ENCODE measurements at places on chromosomes 5 and 9. TPM values are rescaled to one million over a fixed set of nuclear protein-coding genes. Genes with fewer than 3 reads are reported as not detected.

CDKN2A gene
- total RNA-seq, result 0.93 TPM

ADRB2 gene
- total RNA-seq, result 32.1 TPM

FOXD4L3 gene
- total RNA-seq, result 0.19 TPM

KCNV2 gene
- total RNA-seq, result not detected

HACD4 gene
- total RNA-seq, result 4.1 TPM

TYRP1 gene
- total RNA-seq, result not detected

DNA sequence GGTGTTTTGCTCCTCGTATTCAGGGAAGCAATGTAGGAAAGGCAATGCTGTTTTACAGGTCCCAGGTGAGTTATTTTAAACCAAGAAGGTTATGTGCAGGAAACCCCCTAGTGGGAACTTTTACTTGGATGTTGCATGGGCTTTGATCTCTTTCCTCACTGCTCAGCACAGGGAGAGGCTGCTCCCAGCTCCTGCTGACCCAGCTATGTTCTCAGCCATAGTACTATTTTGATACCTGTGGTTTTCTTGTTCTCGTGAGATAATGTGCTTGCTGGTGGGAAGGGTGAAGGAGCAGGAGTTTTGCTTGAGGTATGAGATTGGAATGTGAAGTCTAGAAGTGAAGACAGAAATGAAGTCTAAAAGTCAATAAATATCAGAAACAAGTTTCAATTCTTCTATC lies 265.6 kb upstream of the FBXL7 start:
- no peak for DNase-seq

DNA sequence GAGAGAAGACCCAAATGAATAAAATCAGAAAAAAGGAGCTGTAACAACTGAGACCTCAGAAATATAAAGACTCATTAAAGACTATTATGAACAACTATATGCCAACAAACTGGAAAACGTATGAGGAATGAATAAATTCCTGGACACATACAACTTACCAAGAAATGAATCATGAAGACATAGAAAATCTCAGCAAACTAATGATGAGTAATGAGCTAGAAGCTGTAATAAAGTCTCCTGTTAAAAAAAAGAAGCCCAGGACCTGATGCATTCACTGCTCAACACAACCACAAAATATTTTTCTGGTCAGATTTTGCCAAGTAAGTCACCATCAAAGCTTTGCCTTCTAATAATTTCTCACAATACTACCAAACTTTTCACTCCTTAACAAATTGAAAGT lies 666.7 kb downstream of the LRRC70 start:
- no peak for DNase-seq

- no peak for DNase-seq
Observed at GRCh38 chr5:147234239-147234824, 494 bp upstream of the STK32A start.

DNA sequence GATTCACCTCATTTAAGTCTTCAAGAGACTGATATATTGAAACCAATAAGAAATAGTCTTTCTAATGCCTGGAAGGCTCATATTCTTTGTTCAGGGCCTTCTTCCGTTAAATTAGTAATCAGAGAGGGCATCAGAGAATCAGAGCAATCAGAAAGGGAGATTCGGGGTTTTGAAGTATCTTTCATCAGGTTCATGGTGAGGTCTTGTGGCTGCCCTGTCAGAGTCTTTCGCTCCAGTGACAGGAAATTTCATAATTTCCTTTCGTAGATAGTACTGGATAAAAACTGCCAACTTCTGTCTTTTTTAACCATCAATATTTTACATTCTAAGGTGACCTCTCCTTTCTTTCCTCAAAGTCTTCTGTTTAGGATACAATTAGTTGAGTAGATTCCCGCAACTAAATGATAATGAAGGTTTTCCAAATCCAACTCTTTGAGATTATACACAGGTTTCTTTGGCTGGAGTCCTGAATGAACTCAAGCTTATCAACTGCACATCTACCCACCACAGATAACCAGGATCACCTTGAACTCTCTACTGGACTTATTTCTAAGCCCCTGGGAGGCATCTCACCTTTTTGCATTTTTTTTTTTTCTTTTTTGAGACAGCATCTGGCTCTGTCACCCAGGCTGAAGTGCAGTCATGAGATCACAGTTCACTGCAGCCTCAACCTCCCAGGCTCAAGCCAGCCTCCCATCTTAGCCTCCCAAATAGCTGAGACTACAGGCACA lies 5.5 kb downstream of the IL31RA start:
- DNase-seq, result no peak

DNA sequence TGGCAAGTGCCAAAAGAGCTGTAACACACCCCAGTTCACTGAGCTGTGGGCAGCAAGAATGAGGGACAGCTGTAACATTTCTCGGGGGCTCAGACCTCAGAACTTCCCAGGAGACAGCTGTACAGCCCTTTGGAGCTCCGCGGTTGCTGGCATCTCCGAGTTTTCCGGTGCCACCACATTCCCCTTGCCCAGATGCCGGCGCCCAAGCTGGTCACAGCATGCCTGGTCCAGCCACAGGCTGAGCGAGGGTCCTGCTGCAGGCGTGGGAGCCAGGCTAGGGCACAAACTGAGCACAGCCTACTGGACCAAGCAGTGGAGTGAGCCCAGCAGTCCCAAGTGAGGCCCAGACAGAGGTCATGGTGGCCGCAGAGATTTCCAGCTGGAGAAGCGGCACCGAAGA lies 797.7 kb upstream of the EDIL3 start:
- DNase-seq, result no peak

DNA sequence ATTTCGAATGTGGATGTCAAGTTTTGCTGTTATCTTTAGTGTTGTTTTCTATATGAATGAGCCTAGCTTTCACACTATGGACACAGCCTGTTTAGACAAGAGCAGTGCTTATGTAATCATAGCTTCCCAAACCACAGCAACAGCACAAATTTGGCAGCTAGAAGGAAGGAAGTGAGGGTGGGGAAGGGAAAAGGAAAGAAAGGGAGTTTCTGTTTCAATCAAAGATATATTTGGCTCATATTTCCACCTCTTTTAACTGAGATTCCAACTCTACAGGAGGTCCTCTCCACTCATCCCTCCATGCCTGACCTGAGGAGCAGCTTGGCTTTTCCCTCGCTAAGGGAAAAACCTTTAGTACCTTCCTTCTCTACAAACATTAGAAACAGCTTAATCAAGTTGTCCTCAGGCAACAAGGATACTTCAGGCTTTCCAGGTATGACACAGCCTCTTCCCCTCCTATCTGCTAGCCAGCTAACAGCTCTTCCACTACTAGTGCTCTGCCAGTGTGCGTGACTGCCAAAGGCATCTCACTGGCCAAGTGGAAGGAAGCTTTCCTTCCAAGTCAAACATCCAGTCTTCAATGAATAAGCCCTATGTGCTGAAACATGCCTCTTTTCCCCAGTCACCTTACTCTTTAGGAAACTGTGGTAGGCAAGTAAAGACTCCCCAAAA lies 268.6 kb upstream of the PTGER4 start:
- no peak for DNase-seq

- no peak for DNase-seq
Observed at GRCh38 chr9:99239341-99240060, 17.4 kb downstream of the SEC61B start.

DNA sequence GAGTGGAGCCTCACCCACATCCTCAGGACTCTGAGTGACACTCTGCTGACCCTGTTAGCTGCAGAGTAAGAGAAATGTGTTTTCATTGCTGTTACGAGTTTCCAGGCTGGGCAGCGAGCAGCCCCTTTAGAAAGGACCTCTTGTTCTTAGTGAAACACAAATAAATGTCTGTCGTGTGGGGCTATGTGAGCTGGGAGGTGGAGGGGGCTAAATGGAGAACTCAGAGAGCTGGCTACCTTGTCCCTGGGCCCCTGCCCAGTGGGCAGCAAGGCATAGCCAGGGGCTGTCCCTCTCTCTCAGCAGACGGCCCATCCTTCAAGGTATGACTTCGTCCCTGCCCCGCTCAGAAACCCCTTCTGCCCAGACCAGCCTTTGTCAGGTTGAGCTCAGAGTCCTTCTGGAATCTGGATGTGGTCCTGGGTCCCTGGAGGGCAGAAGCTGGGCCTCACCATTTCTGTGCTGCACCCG lies 10.2 kb downstream of the DCANP1 start:
- DNase-seq, result no peak

DNA sequence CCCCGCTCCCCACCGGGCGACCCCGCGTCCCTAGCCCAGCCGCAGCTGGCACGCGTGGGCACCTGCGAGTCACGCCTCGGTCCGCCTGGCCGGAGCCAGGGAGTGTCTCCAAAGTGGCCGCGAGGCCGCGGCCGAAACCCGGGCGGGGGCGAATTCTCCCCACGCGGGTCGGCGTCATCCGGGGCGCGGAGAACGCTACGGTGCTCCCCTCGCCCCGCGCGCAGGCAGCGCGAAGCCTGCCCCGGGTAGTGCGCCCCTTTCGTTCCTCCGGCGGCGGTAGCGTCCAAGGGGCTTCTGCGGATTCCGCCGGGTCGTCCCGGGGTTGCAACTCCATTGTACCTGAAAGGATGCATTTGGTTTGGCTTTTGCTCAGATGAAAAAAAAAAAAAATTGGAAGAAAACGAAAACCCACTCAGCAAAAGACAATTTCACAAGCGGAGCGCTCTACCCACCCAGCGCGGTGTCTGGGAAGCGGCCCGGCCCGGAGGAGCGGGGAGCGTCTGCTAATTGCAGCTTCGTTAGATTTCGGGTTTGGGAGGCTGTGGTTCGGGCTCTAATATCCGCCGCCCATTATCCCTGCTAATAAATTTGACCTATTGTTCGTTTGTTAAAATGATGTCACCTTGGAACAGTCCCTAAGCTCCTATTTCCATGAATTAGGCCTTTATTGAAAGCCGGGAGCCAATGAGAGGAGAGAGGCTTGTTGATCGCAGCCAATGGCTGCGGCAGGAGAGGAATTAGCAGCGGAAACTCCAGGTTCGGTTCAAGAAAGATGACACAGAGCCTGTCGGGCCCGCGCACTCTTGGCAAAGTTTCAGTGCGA lies at the start of gene TLX3:
Gene TLX3 (plus strand): TSS at position 796 of the 823 bp plus-strand sequence. CDS start 118 bp downstream, outside the sequence.
- no peak for DNase-seq

GRCh38 chr5:78221964-78222451 lies 72.5 kb downstream of the AP3B1 start:
- DNase-seq, result no peak

DNA sequence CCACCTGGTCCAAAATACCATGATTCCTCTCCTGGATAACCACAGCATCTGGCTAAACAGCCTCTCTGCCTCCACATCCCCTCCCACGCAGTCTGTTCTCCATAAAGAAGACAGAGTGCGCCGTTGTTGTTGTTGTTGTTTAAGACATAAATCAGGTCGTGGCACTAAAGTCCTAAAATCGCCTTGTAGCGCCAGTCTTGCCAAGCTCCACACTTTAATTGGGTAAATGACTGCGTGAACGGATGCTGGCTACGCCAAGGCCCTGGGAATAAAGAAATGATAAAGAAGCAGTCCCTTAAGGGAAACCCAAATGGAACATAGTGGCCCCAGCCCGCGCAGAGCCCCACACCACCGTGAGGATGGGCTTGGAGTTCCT lies 364 bp upstream of the SFXN1 start:
- DNase-seq, result no peak

DNA sequence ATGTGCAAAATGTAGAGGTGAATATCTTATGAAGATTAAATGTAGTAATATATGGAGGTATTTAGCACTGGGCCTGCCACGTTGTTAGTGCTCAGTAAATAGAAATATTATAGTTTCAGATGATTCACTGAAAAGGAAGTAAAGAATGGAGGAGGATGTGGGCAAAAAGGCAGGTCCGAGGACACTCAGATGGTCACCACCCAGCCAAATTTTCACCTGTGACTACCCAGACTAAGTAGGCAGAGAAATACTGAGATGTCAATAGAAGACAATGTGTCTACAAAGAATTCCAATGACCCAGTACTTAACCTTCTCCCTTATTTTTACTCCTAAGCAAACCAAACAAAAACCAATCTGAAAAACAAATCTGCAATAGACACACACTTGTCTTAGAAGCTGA lies 70.3 kb upstream of the ATP10B start:
- DNase-seq, result no peak

- no peak for DNase-seq
Observed at GRCh38 chr9:34686732-34687131, 4.3 kb downstream of the CCL19 start.
